ENCODE measurements at places on chromosomes 5 and 9. TPM values are rescaled to one million over a fixed set of nuclear protein-coding genes. Genes with fewer than 3 reads are reported as not detected.

Gene KLHL3
- total RNA-seq, result 6.8 TPM

GRCh38 chr5:77696120-77696519 is 57.6 kb upstream of the OTP start:
- no peak for DNase-seq

DNA sequence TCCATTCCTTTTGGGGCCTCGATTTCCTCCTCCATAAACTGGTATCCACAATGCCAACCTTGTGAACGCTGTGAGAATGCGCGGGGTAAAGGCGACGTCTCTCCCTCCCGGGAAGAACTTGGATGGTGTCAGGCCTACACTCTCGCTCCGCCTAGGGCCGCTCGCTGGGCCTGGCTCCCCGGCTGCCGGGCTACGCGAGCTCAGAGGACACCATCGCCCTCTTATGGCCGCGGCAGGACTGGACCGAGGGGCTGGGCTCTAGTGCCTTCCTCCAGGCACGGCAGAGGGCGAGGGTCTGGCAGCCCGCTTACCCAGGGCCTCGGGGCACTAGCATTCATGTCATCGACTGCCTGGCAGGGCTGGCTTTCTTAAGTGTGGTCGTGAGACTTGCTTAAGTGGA is 1.3 kb upstream of the EXOSC2 start:
- DNase-seq, result no peak

DNA sequence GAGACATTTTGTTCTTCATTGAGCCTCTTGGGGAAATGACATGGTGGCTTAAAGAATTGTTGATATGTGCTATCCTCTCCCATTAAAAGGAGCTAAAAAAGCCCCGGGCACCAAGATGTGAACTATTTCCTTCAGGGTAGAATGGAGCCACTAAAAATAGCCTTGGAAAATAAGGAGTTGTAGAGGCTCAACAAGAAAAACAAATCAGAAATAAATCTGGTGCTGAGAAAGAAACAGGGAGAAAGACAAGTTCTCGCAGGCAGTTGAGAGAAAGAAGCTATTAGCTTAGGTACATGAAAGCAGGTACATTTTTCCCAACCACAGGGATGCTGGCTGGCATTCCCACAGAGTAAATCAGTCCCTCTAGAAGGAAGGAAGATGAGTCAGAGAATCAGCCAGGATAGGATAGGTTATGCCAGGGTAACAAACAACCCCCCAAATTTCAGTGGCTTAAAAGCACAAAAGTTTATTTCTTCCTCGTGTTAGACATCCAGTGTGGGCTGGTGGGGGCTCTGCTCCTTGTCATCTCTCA is 134.6 kb upstream of the ADRA1B start:
- DNase-seq, result no peak

DNA sequence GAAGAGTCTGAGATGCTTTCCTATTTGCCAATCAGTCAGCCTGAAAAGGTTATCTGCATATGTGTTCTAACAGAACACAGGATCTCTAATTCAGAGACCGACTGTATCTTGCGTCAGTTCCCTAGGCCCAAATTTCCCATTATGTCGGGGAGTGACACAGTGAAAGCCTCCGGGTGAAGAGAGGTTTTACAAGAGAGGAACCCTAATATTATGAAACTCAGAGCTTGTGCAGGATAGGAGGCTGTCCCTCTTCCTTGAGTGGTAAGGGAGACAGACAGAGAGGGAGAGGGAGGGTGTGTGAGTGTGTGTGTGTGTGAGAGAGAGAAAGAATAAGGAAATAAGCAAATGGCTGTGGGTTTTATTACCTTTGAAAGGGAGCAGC is 1.9 kb downstream of the CD14 start:
- no peak for DNase-seq

GRCh38 chr5:130692770-130693169 is 472.3 kb downstream of the HINT1 start:
- DNase-seq, result no peak

DNA sequence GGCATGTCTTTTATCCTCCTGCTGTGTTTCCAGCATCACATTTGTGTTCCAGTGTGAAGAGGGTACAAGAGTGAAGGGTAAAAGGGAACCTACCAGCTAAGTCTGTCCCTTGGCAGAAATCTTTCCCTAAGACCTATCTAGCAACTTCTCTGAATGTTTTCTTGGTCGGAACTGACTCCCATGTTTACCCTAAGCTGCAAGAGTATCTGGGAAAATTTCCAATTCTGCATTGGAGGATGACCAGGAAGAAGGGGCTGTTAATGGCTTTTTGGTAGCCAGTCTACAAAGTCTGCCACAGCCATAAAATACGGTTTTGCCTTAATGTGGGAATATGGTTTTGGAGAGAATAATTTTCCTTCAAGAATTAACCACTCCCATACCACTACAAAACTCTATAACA is 75.1 kb downstream of the MAST4 start:
- DNase-seq, result no peak

DNA sequence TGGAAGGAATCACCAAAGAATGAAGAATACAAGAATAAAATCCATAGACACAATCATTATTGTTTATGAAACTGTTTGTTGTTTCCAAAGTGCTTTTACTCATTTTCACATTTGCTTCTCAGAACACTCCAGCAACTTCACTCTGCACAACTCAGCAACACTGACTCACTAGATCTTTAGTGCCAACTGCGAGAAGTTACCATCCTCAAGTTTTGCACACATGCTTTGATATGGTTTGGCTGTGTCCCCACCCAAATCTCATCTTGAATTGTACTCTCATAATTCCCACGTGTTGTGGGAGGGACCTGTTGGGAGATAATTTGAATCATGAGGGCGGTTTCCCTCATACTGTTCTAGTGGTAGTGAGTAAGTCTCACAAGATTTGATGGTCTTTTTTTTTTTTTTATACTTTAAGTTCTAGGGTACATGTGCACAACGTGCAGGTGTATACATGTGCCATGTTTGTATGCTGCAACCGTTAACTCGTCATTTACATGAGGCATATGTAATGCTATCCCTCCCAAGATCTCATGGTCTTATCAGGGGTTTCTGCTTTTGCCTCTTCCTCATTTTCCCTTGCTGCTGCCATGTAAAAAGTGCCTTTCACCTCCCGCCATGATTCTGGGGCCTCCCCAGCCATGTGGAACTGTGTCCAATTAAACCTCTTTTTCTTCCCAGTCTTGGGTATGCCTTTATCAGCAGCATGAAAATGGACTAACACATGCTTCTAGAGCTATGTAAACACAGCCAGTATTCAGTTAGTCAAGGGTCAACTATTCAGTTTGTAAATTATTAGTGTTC is 36.9 kb downstream of the CLINT1 start:
- DNase-seq, result no peak

Gene NUP188
- total RNA-seq, result 49.6 TPM

Gene UBE2QL1
- total RNA-seq, result not detected

DNA sequence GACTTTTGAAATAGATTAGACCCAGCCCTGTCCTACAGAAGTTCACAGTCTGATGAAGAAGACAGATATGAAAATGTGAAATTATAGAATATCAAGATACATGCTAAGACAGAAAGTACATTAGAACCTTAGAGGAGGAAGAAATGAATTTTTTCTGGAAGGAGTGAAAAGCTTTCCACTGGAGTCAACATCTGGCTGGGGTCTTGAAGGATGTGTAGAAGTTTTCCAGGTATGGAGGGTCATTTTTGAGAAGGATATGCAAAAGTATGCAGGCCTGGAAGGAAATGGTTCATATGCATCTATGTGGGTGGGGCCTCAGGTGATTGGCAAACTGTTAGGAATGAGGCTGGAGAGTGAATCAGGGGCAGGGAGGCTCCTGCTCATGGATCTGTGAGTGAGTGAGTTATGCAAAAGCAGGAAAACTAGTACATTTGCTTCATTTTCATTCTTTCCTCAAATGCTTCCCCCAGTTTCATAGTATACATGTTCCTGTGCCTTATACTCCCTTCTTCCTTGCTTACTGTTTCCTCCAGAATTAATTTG is 142.3 kb downstream of the GRIA1 start:
- no peak for DNase-seq

DNA sequence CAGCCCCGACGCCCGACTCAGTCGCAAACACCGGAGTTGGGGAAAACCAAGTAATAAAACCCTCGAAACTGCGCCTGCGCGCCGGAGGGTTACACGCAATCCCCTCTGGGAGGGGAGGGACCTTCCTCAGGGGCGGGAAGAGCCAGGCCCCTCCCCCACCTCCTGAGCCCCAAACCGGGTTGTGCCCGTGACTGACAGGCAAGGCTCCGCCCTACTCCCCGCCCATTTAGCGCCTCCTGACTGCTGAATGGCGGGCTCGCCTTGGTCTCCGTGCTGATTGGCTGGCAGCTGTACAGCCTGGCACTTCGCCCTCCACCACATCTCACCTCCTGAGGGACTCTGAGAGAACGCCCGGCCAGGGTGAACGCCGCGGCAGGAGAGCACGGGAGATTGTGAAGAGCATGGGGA is at the start of gene PRDM9:
PRDM9 (plus strand) TSS at position 332 of the 408 bp plus-strand sequence. CDS start 1,425 bp downstream, outside the sequence.
- peak; percentile 87 for DNase-seq

DNA sequence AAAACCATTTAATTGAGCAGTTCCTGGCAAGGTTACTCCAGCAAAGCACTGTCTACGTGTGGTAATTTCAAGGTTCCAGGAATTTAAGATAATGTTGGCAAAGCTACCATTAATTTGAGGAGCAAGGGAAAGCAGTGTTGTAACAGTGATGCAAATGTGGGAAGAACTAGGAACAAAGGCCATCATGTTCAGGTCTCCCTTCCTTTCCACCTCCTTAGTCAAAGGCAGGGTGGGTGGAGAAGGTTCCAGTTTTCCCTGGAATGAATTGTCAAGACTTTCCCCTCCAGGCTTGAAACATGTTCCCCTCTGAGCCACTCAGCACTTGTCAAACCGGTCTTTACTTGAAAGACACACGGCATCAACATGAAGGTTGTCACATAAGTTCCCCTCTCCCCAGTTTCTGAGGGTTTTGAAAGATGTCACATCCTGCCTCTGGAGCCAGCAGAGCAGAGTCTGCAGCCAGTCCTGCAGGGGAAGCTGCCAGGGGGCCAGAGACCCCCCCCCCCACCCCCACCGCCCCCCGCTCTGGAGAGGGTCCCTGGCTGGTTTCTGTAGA is 226.0 kb downstream of the GAS1 start:
- no peak for DNase-seq

- DNase-seq, result no peak
These were observed 270.4 kb upstream of the TUT7 start for GRCh38 chr9:86624630-86625029.

DNA sequence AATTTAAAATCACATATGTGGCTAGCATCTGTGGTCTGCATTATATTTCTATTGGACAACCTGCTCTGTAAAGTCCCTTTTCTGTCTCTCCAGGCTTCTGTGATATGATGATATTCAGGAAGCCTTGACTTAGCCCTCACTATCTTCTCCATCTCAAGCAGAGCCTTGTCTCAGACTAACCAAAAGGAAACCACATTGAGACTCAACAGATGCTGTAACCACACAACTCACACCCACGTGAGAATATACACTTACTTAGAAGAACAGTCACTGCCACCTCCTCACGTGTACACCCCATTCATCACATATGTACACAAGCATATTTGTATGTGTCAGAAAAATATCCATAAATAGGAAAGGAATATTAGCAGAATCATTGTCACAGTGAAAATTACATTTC is 33.6 kb downstream of the HTR4 start:
- no peak for DNase-seq

DNA sequence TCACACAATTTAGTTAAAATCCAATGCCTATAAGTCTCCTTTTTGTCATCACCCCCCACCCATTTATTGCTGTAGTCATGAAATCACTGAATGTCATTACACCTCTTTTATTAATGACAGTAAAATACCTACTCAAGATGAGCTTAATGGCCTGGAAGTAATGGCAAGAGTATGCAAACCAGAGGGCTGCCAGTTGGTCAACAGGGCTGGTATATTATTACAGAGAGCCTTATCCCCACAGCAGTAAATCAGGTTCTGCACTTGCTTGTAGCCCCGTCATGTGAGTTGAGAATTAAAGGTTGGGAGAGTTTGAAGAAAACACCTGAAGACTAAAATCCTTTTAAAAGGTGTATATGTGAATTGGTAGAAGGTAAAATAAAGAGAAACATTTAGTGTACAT is 372.4 kb downstream of the MAT2B start:
- DNase-seq, result no peak

DNA sequence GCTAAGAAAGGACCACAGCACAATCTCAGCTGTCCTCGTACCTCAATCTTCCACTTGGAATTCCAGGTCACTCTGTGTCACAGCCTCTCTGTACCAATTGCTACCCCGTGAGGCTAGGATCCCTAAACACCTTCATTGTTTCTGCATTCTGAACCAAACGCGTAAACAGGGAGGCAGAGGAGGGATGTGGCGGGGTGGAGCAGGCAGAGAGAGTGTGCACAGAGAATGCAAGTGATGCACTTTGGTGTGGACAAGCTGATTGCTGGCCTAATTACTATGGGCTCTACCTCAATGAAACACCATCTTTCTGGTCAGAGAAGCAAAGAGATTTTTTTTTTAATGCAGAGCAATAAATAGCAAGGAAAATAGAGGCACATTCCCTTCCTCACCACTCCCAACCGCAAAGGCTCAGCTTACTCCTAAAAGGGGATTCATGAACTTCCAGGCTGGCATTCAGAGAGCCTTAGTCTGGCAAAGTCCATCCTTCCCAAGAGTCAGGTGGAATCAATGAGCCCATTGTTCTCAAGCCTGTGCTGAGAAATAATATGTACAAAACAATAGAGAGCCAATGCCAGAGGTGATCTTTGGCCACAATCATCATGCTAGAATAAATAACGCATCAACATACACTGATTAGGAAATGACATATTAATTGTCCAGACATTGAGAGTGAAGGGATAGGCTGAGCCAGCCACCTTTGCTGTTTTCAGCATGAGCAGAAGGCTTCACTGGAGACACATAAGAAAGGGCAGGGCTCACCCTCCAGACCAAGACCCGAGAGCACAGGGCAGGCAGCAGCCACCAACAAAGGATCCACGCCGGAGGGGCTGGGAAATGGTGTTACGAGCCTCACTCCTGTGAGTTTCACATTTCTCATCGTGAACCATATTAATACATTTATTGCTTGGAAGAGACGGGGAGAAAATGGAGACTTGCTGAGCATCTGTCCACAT is 278.8 kb downstream of the ENC1 start:
- DNase-seq, result no peak

DNA sequence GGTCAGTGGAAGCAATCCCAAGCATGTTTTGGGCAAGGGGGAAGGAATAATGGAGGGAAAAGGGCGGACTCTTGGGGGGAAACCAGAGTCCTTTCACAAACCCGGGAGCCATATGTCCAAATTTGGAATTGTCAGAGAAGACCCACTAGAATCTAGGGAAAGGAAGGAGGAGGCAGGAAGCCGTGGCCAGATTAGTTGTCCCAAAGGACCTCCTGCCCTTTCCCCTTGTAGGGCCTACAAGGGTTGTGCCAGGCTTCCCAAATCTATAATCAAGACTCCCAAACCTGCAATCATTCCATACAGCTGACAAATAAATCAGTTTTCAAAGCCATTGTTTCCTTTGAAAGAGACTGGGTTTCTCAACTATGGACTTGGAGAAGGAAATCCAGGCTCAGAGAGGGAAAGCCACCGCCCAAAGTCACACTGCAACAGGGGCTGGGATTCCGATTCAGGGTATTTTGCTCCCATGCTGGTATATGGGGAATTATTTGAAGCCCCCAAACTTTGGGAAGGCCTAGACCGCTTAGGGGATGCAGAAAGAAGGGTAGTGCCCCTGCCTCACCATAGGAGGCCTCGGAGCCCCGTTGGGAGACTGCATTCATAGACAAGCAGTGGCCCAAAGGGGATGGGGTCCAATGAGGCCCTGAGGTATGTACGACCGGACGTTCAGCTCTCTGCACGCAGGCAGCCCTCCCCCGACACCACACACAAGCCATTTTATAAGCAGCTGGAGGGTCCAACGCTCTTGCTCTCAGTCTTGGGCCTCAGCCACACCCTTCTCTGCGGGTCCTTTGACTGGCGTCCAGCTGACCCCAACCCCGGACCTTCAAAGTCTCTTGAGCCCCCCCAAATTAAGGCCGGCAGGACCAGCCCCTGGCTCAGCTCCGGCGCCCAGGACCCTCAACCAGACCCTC is 815 bp downstream of the ANXA6 start:
- DNase-seq, result no peak

All from upper lobe of right lung (tissue), 1 donor.